ELR (cell line): ENCODE measurements at places on chromosomes 13 and 19.

DNA sequence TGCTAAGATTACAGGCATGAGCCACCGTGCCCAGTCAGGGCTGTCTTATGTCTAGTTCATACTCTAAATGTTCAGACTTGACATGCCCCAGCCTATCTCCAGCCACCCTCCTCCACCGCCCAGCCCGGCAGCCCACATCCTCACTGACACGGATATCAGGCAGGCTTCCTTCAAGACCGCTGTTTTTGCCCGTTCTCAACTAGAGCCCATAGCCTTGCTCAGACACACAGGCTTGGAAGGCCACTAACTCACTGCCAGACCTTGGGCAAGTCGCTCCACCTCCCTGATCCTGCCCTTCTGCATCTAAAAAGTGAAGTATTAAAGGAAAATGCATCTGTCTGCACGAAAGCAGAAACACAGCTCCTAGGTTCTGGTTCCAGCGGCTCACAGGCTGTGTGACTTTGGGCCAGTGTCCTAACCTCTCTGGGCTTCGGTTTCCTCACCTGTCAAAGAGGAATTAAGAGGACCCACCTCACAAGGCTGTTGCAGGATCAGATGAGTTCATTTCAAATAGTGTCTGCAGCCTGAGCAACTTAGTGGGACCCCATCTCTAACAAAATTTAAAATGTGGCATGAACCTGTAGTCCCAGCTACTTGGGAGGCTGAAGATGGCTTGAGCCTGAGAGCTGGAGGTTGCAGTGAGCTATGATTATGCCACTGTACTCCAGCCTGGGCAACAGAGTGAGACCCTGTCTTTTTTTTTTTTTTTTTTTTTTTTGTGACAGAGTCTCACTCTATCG, 14.5 kb upstream of the CERS4 start:
- no peak for DNase-seq

DNA sequence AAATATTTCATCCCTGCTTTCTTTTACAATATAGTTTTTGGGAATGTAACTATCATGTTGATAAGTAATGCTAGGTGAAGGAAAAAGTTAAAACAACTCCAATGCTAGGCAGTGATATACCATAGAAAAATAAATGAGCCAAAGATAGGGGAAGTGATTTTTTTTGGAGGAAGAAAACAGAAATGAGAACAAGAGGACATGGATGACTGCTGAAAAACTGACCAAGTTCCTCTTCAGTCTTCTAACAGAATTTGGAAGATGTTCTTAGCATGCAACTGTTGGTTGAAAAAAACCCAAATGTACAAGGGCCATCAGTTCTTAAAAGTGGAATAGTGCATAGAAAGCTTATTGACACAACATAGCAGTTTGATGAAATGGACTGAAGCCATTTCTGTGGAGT, 262.5 kb upstream of the STARD13 start:
- no peak for DNase-seq

GRCh38 chr13:94431987-94432386, 47.5 kb downstream of the DCT start:
- no peak for DNase-seq

GRCh38 chr19:36256853-36257519, 42.1 kb downstream of the ZNF146 start:
- DNase-seq = no peak

GRCh38 chr19:16355293-16356043, 30.8 kb downstream of the KLF2 start:
- no peak for DNase-seq

GRCh38 chr13:41812851-41813250, 148.1 kb downstream of the VWA8 start:
- DNase-seq = no peak

DNA sequence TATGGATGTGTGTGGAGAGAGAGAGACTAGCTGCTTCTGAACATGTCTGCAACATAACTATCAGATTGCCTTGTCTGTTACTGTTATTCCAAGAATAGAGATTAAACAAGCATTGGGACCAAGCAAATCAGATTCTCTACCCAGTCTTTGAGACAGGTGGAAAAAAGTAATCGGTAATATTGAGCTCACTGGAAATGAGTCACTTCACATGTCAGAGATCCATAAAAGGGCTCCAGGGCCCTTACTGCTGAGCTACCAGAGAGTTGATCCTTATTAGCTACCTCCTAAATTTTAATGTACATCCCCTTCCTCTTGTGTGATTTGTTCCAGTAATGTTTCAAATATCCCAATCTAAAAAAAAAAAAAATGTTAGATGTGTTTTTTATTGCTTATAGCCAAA, 2118.0 kb downstream of the PCDH9 start:
- peak; percentile 61 for DNase-seq

DNA sequence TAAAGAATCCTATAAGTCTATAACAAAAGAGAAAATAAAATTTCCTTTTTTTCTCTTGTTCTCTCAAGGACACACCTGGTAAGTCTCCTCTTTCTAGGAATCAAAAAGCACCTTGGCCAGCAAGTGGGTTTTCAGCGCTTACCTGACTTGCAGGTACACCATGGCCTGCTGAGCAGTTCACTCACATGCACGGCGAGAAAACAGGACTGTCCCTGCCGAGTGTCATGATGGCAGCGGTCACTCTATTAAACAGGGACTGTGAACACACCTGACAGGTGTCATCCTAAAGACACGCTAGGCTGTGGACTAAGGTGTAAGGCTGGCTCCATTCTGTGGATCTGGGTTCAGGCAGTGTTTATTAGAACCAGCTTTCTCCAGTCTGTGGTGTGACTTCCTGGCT, 170.2 kb downstream of the TEX29 start:
- DNase-seq = no peak

DNA sequence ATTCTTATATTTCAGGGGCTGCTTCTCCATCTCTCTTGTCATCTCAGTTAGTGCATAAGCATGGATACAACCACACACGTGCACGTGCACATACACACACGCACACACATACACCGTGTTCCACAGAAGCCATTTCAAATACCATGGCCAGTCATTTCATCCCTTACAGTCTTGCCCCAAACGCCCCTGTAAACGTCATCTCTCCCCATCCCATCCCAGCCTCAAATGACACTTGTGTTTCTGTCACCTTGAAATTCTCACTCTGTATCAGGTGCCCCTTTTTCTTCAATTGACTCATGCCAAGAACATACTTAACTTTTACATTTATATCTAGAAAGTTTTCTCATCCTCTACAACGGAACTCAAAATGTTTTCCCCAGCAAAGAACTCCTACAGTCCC, 220.5 kb downstream of the IRS2 start:
- no peak for DNase-seq

GRCh38 chr19:48997972-48998371, 4.3 kb downstream of the RUVBL2 start:
- DNase-seq = peak; percentile 83

DNA sequence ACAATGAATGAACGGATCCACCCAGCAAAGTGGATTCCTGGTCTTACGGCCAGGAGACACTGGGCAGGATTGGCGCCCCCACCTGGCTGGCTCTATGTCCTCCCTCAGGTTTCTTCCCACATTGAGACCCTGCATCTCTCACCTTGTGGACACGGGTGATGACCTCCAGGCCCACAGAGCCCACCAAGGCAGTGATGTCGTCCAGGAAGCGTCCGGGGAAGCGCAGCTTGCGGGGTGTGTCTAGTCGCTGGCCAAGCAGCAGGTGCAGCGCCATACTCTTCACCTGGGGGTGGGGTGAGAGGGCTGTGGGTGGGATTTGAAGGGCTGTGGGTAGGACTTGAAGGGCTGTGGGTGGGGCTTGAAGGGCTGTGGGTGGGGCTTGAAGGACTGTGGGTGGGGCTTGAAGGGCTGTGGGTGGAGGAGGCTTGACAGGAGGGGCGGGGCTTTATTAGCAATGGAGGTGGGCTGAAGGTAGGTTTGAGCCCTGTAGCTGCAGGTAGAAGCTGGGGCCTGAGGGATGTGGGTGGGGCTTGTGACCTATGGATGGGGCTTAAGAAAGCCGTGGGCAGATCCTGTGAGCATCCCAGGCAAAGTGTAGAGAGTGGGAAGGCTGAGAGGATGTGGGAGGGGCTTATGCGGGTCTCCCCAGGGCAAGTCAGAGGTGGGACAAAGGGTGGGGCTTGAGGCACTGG, 12.1 kb upstream of the ANGPTL8 start:
- no peak for DNase-seq

GRCh38 chr19:30335306-30335886, 36.8 kb upstream of the ZNF536 start:
- DNase-seq = no peak

GRCh38 chr19:45446295-45446694, 21.5 kb upstream of the FOSB start:
- DNase-seq = peak; percentile 65

- no peak for DNase-seq
Observed at GRCh38 chr13:39032150-39032549, 5.7 kb downstream of the PROSER1 start.

DNA sequence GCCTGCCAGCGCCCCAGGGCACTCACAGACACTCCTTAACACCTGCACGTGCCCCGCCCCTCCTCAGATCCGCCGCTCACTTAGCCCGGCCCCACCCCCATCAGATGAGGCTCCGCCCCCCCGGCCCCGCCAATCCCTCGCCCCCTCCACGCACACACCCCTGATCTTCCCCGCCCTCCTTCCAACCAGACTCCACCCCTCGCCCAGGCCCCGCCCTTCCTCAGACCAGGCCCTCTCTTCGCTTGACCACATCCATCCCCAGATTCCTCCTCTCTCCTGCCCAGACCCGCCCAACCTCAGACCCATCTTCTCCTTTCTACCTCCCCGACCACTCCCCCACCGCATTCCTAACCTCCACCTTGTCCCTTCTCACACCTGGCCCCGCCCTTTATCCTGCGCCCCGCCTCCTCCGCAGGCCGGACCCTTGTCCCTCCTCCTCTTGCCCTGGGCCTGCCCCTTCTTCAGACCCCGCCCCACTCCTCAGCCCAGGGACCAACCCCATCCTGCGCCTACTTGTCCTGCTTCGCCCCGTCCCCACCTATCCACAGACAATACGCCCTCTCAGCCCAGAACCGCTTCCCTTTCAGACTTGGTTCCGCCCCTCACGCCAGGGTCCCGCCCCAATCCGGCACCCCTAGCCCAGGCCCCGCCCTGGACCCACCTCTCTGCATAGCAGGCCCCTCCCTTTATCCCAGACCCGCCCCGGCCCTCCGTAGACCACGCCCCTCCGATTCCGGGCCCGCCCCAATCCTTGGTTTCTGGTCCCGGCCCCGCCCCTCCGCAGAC, 452 bp upstream of the KLHL26 start:
- DNase-seq = peak; percentile 94

DNA sequence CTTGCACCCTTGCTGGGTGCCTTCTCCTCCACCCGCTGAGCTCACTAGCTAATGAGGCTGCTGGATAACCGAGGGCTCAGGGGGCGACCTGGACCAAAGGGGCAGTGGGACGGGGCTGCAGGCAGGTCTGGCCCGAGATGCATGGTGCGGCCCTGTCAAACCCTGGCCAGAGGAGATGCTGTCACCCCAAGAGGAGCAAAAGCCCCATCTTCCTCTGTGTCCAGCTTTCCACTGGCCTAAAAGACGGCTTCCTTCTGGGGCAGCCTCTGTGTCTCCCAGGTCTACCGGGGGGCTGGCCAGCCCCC, 261.8 kb downstream of the TBC1D4 start:
- no peak for DNase-seq

DNA sequence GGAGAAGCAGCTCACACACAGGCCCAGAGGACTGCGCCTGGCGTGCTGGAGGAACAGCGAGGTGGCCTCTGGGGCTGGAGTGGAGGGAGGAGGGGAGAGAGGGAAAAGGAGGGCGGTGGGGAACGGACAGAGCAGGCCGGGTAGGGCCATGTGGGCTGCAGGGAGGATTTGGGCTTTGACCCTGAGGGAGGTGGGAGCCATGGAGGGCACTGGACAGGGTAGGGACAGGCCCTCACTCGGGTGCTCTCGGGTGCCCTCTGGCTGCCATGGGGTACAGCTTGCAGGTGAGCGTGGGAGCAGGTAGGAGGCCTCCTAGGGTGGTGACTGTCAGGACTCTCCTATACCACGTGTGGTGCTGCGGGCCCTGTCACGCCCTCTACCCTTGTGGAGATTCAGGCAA, 22.8 kb downstream of the PLIN4 start:
- no peak for DNase-seq

DNA sequence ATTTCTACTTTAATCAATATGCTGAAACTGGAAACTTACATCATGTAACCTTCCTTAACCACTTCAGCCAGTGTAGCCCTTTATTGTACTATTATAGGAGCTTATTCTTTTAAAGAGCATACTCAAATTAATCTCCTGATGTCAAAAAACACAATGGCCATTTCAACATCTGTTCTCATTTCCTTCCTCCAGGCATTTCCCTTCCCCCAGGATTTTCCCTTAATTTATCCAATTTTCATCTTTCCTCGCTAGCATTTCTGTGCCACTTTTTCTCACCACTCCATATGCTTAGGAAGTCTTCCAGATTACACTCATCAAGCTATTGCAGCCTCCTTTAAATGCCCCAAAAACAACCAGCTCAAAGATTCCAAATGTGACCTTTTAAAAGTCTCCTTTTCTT, 265.0 kb downstream of the PCDH9 start:
- no peak for DNase-seq

GRCh38 chr19:1651568-1652291, 685 bp downstream of the TCF3 start:
- DNase-seq = peak; percentile 52

DNA sequence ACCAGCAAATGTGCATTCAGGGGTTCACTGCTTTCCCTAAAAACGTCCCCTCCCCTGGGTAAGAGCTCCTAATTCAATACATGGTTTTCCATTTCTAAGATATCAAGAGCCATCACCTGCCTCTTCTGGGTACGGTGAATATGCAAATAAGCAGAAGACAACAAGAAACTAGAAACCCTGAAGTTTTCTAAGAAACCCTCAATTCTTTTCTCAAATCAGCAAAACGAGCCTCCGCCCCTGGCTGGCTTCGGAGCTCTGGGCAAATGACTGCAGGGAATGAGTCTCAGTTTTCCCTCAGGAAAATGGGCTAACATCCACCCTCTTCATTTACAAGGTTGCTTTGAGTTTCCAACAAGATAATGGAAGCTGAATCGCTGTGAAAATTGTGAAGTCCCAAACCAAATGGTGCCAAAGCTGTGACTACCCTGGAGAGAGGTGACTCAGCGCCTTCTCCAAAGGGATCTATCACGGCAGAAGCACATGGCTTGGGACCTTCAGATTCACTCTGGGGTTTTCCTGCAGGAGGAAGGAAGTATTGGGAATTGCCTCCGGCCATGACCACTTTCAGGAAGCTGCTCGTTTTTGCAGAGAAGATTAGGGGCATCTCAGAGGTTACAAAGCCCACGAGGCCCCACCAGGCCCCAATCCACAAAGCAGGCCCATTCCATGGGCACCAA, 26.6 kb downstream of the KLF2 start:
- peak; percentile 85 for DNase-seq

GRCh38 chr13:109545931-109546330, 240.5 kb downstream of the IRS2 start:
- DNase-seq = no peak
